T-helper 1 cell (primary cell): ENCODE measurements at places on chromosomes 1 and 21.

DNA sequence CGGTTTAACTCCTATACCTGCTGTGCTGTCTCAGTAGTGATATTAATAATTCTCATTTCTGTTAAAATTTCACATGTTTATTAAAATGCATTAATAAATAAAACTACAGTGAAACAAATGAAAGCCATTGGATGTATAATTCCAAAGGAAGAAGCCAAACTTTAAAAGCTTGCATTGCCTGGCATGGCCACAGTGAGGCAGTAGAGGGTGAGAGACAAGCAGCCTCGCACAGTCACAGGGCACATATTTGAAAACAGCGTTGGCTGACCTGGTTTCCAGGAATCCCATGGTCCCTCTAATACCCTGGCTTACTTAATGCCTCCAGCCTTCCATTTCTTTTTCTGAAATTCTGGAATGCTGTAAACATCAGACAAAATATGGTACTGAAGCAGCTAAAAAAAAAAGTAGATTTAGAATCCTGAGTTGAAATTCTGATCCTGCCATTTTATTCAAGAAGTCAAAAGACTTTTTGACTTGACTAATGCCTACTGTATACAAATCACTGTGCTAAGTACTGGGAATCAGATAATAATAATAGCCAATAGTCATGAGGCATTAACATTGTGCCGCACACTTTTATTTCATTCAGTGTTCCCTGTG, 6.7 kb upstream of the RNASEL start:
- peak; percentile 40 for DNase-seq

DNA sequence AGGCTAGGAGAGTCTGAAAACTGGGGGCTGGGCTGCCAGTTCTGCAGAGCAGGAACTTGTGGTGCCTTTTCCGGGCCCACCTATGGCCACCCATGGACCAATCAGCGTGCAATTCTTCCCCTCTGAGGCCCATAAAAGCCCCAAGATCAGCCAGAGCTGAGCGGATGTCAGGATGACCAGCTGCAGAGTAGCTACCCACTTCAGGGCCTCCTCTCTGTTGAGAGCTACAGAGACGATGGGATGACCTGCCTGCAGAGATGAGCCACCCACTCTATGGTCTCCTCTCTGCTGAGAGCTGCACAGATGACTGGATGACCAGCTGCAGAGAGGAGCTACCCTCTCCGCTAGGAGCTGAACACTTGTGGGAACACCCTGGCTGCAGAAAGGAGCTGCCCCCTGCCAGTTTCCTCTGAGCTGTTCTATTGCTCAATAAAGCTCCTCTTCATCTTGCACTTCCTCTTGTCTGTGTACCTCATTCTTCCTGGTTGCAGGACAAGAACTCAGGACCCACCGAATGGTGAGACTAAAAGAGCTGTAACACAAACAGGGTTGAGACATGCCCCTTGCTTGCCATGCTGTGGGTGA, 12.8 kb upstream of the AADACL4 start:
- no peak for DNase-seq

GRCh38 chr21:45319461-45320211, 31.9 kb upstream of the POFUT2 start:
- no peak for DNase-seq

GRCh38 chr1:184072376-184072775, 20.8 kb downstream of the TSEN15 start:
- DNase-seq, result no peak

DNA sequence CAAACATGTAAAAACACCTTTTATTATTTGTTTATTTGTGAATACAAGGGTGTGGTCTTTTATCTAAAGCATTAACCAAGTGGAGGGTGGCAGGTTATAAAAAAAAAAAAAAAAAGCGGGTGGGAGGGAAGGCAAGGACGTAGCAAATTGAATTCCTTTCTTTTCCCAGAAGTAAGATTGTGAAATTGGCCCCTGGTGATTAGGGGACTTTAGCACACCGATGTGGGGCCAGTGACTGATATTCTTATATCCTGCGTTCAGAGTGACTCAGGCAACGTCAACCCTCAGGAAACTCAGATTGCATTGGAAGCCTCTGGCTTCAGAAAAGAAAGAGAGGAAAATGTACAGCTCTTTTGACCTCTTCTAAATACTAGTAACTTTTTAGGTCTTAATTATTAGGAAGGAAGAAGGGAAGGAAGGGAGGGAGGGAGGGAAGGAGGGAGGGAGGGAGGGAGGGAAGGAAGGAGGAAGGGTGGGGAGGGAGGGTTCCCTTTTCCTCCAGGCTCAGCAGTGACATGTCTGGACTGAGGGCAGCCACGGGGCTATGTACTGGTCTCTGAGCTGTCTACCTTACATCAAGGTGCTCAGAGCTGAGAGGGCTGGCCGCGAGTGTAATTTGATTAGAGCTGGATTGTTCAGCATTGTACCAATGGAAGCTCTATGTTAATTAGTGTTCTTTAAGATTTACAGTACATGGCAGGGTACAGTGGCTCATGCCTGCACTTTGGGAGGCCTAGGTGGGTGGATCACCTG, 30.2 kb downstream of the EVA1C start:
- no peak for DNase-seq

DNA sequence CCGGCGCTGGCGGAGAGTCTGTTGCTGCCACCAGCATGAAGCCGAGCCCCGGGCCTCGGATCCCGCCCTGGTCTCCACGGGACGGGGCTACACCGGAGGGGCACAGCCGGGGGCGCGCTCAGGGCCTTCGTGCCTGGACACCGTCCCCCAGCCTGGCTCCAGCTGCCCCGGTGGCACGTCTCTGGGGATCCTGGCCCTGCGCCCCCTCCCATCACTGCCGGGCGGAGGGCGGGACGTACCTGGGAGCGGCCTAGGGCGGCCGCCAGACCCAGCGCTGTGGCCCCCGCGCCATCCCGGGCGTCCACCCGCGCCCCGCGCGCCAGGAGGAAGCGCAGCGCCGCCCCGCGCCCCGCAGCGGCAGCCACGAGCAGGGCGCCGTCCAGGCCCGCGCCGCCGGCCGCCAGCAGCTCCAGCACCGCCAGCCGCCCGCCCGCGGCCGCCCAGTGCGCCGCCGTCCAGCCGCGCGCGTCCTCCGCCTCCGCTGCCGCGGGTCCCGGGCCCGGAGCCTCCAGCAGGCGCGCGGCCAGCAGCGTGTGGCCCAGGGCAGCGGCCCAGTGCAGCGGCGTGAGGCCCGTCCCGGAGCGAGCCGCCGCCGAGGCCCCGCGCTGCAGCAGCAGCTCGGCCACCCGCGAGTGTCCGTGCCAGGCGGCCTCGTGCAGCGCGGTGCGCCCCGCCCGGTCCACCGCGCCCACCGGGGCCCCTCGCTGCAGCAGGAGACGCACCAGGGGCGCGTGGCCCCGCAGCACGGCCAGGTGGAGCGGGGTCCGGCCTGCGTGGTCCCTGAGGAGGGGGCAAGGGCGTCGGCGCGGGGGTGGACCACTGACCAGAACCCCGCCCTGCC, 1.0 kb downstream of the ANKRD65 start:
- no peak for DNase-seq

GRCh38 chr21:35045542-35046262, 3.4 kb downstream of the RUNX1 start:
- peak; percentile 52 for DNase-seq

DNA sequence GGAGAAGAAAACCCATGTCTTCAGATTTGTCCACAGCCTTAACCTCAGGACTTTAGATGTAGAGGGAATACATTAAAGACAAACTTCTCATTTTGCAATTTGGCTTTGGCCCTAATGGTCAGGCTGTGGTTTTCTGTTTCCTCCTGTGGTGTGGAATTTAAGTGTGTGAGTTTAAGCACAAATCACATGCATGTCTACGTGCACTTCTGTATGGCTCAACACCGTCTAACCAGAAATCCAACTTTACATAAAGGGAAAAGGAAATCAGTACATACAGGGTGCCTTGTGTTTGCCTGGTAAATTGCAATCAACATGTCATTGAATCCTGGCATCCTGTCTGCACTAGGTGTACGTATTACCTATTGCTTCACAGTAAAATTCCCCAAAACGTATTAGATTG, 1.2 kb upstream of the ZNF124 start:
- DNase-seq, result no peak

DNA sequence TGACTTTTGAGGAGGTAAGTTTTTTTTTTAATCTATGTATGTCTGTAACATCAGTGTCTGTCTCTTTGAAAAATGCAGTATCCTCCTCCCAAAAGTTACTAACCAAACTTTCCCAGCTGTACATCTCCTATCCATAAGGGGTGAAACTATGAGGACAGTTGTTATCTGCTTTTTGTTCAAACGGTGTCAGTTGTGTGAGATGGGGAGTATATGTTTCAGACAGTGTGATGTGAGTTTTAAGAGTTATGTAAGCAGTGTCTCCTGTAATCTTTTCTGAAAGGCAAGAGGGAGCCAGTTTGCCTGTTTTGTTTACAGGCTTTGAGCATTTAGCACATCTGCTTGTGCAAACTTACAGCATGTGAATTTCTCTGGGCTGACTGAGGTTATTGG, 34.8 kb upstream of the CACYBP start:
- DNase-seq, result no peak

- no peak for DNase-seq
Observed at GRCh38 chr1:3381901-3382300, 72.6 kb upstream of the ARHGEF16 start.

GRCh38 chr1:52253421-52253820, 111.5 kb downstream of the ZFYVE9 start:
- no peak for DNase-seq

GRCh38 chr21:46227811-46228344, 696 bp downstream of the LSS start:
- DNase-seq, result no peak

GRCh38 chr1:167713330-167714081, 8.3 kb upstream of the MPZL1 start:
- no peak for DNase-seq

GRCh38 chr1:35377555-35377954, 109.0 kb downstream of the ZMYM4 start:
- no peak for DNase-seq

GRCh38 chr1:11273595-11274234, 717 bp downstream of the UBIAD1 start:
- DNase-seq, result peak; percentile 4

DNA sequence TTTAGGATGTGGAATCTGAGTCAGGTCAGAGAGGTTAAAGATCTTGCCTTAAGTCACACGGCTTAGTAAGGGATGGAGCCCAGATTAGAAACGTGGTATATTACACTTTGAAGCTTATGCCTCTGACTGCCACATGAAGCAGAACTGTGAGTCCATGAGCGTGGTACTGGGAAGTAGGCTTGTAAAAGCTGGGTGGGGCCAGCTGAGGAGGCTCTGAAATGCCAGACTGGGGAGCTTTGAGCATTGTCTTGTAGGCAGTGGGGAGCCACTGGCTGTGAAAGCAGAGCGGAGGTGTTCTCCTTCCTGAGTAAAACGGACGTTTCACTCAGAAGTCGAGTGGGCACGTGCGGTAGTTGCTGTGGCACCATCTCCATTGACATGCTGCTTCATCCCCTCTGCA, 72.6 kb upstream of the USP24 start:
- DNase-seq, result no peak

GRCh38 chr1:179120736-179121135, 38.9 kb downstream of the TOR3A start:
- DNase-seq, result no peak

- DNase-seq, result no peak
Observed at GRCh38 chr21:45130324-45130774, 56.0 kb downstream of the ADARB1 start.

DNA sequence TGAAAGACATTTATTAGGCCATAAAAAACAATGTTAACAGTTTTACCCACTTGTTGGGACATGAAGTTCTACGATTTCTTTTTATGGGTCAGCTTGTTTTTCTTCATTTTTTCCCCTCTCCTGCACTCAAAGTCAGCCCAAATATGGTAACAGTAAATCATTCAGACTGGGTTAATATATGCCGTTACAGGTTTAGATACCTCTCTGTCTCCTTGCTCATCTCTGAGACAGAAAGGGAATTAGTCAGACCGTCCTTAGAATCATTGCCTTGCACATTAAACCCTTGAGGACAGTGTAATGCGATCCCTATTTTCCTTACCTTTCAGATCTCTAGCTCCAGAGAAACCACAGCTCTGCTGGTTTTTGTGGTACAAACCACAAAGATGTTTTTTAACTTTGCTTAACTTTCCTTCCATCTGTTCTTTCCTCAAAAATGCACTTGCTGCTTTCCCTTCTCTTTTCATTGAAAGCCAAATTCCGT, 613.3 kb downstream of the PLPP3 start:
- no peak for DNase-seq

GRCh38 chr1:94001397-94002045, 92.3 kb upstream of the GCLM start:
- no peak for DNase-seq

- no peak for DNase-seq
Observed at GRCh38 chr1:216815260-216816131, 92.3 kb upstream of the ESRRG start.

GRCh38 chr1:220326578-220326977, 54.3 kb upstream of the RAB3GAP2 start:
- no peak for DNase-seq

DNA sequence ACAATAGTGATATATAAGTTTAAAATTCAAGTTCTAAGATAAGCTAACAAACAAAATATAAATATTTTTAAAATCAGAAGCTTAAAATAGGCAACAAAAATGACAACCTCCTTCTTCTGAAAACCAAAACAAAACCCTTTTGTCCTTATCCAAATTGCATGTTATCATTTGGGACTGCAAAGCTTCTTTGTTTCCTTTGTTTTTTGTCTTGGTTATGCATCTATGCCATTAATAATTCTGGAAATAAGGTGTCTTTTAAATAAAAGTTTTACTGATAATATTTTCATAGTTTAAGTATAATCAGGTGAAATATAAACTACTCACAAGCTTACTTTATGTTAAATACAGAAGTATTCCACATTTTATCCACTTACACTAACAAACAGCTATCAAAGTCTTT, 20.5 kb downstream of the ADSS2 start:
- no peak for DNase-seq

GRCh38 chr1:30984991-30985503, 76.5 kb upstream of the SDC3 start:
- DNase-seq, result no peak

DNA sequence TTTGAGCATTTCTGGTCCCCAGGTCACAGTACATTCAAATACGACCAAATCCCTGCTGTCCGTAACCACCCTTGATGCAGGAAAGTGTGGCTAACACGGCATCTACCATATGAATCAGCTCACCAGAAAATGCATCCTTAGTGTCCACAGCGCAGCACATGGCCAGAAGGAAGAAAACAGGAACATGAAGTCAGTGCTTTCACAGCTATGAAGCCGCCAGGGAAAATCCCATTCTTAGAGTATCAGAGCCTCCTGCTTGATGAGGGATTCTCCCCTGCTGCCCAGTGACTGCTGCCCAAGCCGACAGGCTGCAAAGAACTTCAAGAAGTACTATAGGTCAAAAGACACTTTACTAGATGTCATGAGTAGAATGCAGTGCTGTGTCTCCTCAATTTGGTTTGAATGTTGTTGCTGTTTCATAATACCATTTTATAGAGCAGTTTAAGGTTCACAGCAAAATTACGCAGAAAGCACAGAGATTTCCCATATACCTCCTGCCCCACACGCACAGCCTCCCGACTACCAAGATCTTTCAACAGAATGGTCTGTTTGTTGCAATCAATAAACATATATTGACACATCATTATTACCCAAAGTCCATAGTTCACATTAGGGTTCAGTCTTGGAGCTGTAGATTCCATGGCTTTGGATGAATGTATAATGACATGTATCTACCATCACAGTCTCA, 14.5 kb downstream of the TIAM1 start:
- no peak for DNase-seq
